ENCODE measurements at places on chromosomes 3 and 15.

- no peak for DNase-seq
Measured at GRCh38 chr15:95227235-95227634, 995.9 kb downstream of the MCTP2 start.

- DNase-seq, result no peak
Measured at GRCh38 chr15:43872416-43873020, 45.7 kb downstream of the WDR76 start.

DNA sequence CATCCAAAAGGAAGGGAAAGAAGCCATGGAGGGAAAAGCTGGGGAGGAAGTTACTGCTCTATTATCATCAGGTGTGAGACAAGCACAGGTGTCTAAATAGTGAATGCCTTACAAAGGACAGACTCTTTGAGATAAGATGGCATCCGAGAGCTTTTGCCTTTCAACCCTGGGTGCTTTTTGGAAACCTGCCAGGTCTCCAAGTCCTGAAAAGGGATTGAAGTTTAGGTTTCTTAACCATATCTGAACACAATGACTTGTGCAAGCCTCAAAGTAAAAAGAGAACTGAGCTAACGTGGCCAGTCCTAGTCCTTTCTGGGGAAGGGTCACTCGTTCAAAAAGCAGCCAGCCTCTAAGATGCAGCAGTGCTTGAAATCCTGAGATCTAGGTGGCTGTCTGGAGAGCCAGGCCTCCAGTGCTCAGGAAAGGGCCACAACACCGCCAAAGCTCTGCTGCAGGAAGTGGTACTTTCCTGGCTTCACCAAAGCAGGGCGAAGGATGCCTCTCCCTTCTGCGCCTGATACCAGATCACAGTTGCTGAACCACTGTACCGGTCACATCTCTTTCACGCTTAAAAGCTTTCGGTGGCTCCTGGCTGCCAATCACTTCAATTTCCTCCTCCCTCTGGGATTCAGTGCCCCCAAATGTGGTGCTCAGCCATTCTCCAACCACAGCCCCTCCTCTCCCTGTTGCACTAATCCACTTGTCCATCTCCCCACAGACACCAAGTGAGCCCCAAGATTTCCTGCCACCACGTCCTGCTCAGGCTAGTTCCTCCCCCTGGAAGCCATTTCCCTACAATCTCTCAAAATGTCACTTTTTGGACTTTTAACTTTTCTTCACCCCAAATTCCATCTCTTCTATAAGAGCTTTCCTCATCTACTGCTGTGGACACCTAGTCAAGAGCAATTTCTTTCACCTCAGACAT lies 104.1 kb upstream of the LPP start:
- peak; percentile 29 for DNase-seq

- no peak for DNase-seq
Measured at GRCh38 chr3:97914388-97914787, 57.8 kb downstream of the RIOX2 start.

- DNase-seq, result no peak
Measured at GRCh38 chr3:17176757-17177156, 292.0 kb downstream of the PLCL2 start.

DNA sequence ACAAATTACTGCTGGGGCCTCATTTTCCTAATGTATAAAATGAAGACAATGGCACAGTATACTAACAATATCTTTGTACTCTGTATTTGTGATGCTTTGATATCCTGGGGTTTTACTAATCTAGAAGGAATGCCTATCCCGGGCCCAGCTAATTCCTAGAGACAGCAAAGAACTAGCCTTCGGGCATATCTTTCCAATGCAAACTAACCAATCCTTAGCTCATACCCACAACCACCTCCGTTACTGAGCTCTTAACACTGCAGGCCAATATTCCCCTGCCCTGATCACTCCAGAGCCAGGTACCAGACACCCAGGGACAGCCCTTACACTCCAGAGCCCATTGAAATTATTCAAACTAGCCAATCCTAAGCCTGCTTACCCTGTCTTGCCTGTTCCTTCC lies 309.0 kb downstream of the ULK4 start:
- DNase-seq, result no peak

DNA sequence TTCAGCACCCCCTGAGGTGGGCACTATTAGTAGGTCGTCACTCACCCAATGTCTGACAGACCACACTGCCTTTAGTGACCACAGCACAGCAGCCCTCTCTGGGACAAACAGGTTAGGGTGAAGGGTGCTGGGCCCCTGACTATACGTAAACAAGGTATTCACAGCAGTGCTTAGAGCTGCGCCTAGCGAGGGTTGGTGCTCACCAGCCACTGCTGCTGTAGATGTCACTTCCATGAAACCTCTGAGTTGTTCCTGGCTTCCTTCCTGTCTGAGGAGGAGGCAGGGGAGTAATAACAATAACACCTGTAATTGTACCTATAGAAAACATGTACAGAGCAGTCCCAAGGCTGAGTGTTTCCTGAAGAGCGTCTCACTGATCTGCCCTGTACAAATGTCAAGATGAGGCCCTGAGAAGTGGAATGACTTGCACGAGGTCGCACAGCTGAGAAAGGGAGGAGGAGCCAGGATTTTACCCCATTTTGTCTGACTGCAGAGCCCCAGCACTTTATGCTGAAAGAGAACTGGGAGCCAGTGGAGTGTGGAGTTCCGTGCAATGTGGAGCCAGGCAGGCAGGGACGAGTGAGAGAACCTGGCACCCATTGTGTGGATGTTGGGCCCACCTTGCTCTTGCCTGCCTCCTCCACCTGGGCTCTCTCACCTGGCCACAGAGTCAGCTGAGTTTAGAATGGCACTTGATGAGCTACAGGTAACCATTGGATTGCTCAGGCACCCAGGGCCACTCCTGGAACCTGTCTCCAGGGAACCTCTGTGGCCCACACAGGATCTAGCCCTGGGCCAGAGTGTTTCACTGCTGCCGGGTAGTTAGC lies 93.8 kb downstream of the DNAJB8 start:
- no peak for DNase-seq

DNA sequence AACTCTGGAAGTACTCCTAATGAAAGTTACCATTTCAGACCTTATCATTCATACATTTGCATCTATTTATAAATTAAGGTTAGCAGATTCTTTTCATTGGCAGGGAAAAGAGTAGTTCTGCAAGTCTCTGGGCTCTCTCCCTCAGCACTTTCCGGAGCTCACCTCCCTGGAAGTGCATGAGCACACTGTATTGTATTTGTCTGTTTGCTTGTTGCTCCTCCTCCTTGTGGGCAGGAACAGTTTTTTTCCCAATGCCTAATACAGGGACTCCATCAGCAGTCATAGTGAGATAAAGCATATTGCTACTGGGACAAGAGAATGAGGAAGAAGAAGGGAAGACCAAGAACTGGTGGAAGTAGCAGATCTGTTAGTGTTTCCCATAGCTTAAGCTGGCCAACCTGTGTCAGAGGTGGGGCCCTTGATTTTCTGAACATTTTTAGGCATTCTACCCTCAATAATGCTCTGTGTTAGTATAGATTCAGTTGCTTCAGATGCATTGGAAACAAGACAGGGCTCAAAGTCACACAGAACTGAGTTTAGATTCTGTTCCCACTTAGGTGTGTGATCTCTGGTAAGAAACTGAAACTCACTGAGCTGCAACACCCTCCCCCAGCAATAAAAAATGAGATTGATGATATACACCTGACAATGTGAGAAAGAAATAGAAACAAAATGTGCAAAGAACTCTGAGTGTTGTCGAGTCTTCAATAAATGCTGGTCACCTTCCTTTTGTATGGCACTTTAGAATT lies 407.8 kb downstream of the TUSC7 start:
- no peak for DNase-seq

- no peak for DNase-seq
Measured at GRCh38 chr15:89761929-89762328, 10.9 kb upstream of the MESP1 start.

DNA sequence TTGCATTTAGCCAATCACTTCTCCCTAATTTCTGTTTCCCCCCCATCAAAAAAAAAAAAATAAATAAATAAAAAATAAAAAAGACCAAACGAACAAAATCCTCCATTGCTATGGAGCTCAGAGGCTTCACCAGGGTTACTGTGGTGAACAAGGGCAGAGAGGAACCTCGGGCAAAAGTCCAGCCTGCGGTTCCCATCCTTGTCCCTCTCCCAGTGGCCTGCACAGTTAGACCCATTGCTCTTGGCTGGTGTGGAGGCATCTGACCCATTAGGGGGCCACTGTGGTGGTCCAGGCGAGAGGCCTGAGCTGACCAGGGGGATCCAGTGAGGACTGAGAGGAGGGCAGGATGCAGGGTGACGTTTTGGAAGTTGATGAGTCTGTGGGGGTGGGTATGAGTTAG lies 18.8 kb downstream of the CORO2B start:
- DNase-seq, result no peak

DNA sequence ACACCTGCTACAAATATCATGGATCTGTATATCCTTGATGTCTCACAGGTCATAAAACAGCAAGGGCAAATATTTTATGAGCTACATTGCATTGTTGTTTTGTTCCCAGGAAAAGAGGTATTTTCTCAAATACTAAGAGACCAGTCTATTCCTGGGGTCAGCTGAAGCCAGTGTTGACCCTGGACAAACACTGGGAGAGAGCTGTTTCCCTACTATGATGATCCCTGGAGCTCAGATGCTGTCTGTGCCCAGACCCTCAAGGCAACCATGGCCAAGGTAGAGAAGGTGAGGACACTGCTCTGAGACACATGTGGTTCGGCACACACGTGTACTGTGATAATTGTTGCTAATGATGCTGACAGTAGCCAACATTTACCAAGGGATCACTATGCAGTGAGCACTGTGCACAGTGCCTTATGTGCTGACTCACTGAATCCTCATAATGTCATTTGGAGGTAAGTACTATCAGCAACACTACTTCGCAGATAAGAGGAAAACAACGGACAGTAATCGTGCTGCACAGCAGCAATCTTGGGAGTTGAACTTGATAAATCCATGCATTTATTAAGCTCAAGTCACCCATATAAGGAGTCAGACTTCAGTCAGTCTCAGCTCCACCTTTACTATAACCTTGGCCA lies 943.6 kb downstream of the FHIT start:
- DNase-seq, result no peak

DNA sequence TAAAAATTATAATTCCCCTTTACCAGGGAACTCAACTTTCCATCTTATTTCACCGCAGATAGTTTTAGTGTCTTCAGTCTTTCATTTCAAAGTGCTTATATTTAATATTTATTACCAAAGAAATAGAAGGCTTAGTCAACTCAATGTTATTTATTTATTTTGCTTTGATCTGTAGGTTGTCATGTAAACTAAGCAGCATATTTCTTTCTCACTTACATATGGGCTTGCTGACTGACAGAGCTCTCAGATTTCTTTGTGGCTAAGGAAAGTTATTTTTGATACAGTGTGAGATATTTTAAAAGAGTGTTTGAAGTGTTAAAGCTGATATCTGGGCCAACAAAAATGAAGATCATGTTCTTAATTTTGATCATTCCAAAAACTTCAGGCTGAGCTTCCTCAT lies 331.4 kb downstream of the ROBO1 start:
- no peak for DNase-seq

DNA sequence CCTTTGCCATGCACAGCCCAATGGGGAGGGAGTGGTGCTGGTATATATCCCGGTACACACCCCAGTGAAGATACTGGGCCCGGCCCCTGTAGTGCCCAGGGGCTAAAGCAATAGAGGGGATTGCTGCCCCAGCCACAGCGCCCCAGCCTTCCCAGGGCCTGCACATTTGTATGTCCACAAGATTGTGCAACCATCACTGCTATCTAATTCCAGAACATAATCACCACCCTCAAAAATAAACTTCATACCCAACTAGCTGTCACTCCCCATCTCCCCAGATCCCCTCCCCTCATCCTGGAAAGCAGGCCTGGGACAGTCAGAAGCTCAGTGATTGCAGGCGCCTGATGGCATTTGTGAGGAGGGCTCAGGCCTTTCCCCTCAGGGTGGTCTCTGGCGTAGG lies 13.5 kb downstream of the GNAI2 start:
- no peak for DNase-seq

DNA sequence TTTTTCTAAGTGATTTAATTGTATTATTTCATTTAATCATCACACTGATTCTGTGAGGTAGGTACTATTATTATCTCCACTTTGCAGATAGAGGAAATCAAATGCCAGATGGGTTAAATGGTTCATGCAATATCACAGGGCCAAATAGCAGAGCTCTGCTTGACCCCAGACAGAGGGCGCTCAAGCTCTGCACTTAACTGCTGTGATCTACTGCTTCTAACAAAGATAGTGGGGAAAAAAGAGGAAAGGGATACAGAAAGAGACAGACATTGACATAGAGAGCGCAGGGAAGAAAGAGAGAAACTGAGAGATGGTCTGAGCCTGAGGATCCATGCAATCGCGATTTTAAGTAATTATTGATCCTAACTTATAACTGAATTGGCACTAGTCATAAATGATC lies 279.1 kb upstream of the THRB start:
- no peak for DNase-seq

GRCh38 chr15:36874930-36875329 lies 225.4 kb downstream of the MEIS2 start:
- no peak for DNase-seq

DNA sequence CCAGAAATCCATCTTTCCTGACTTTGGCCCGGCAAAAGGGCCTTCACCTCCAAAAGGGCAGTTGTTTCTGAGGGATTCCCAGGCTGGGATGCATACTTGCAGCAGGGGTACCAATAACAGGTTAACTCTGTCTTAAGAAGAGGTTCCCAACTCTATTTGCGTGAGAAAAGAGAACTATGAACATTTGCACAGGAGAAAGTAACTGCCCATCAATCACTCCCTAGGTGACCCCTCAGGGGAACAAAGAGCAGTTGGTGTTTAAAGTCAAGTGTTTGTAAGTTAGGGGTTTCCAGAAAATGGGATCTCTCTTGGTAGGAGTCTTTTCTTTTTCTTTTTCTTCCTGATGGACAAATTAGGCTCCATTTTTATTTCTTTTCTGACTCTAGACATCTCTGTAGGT lies 97.3 kb downstream of the EPHB1 start:
- DNase-seq, result no peak

GRCh38 chr3:124283652-124284023 lies 291.7 kb upstream of the ROPN1 start:
- DNase-seq, result no peak

DNA sequence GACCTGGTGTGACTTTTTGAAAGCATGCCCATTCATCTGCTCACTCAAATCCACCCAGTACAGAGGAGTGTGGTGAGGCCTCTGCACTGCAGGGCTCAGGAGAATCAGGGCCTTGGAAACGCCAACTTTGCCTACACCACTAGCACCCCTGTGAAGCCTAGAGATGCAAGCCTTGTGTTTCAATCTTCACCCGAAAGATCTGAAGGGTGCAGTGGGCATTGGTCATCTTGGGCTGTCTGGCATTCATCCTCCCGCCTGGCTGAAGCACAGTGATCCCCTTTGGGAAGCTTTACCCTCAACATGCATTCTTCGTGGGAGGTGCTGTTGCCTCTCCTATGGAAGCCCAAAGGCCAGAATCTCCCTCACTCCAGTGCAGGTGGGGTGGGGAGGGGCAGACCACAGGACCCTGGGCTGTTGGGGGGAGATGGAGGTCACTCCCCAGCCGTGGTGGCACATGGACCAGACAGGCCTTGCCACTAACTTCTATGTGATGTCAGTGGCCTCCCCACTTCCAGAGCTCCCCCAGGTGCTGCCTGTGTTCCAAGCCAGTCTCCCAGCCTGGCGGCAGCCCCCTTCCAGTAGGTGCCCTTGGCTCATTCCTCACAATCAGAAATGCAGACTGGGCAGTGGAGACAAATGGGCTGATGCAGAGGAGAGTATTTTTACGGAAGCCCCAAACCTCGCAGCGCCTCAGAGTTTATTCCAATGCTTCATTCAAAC lies 92.5 kb downstream of the ADAMTS17 start:
- no peak for DNase-seq

Measured in activated gamma-delta T cell treated with Interleukin-2 at 50 U/mL for 16 hours (primary cell).